AG10803 (cell line): ENCODE measurements at places on chromosomes 11 and 22.

- DNase-seq, result no peak
Observed at GRCh38 chr22:27723708-27724107, 77.8 kb downstream of the MN1 start.

DNA sequence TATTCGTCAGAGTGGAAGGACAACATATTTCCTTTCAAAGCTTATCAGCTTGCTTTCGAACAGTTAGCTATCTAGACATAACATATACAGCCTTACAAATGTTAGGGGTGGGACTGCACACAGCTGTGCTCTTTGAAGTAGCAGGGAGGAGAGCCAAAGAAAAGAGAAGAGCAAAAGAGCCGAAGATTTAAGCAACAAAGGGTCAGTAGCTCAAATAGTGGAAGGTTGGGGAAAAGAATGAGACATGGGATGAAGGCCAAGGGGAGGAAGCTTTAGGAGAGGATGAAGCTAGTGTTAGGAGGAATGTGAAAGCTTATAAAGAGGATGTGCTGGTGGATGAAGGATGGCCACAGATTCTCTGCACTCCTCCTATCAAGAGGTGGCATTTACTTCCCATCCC, 31.8 kb upstream of the IGSF22 start:
- DNase-seq, result no peak

DNA sequence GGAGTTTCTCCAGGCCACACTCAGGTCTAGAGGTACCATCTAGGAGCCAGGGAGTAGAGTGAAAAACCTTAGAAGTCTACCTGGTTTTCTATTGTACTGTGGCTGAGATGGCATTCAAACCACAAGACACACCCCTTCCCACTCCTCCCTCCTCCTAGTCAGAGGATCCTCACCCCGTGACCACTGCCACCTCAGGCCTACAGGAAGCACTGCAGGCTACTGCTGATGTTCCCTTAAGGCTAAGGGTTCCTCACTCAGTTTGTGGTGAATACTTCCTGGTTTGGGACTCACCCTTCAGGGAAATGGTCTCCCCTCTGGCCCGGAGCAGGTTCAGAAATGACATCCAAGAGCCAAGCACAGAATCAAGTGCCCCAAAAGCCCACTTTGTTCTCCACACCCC, 1293.9 kb downstream of the JRKL start:
- DNase-seq, result no peak

- DNase-seq, result no peak
Observed at GRCh38 chr11:117412653-117413275, 85.1 kb downstream of the CEP164 start.

GRCh38 chr11:789943-790342, at the start of gene CEND1:
CEND1 (minus strand) TSS chr11:790090; CDS start chr11:788576, 1,514 bp downstream.
- peak; percentile 41 for DNase-seq

- DNase-seq, result no peak
Observed at GRCh38 chr11:65246506-65246905, 15.3 kb upstream of the POLA2 start.

- no peak for DNase-seq
Observed at GRCh38 chr22:50435291-50436014, 39.4 kb downstream of the SBF1 start.
